ENCODE measurements at places on chromosomes 12 and 14.

DNA sequence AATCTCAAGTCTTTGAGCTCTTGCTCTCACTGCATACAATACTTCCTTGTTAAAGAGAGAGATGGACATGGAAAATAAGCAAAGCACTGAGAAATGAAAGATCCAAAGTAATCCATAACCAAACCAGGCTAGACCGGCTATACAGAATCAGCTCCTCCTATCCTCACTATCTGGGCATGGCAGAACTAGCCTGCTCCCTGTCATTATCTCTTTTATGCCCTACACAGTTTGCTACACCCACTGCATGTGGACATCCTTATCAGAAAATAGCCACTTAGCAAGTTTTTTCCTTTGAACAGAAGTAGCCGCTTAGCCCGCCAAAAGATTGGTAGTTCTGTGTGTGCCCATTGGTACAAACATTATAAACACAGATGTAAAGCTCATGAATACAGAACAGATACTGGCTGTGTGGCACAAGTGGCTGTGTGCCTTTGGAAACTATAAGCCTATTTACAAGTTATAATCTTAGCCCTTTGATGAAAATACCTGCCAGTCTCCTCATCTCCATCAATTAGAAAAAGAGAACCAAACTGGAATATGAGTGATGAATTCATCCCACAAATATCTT is 34.7 kb downstream of the SPTB start:
- peak; percentile 17 for DNase-seq

DNA sequence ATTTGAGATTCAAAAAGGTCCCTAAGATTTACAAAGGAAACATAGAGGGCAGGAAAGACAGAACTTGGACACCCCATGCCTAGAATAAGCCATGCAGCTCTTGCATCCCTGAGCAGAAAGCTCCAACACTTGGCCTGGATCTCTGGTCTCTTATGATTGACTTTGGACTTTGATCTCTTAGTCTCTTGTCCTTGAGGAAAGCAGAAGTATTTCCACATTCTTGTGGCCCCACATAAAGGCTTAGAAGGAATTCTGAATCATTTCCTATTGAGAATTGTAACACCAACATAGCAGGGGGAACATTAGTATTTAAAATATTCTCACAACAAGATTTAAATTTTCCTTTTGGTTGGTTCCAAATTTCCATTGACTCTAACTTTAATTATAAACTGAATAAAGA is 283.7 kb upstream of the PRKD1 start:
- no peak for DNase-seq

DNA sequence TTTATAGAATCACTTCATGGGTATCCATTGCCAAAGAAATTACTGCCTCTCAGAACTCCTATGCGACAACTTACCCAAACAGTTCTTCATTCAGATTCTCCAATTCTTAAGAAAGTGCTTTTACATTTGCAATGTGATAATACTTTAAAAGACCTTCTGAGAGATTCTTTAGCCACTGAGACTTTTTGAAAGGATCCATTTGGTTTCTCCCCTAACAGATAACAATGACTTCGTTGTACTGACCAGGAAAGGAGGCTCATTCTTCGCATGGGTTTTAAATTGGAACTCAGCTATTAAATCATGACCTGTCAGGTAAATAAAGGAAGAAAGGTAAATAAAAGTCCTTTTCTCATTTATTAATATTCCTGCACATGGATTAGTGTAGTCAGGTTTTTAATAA is 14.8 kb downstream of the ITPR2 start:
- no peak for DNase-seq

GRCh38 chr12:95004610-95005009 is 1.1 kb upstream of the NDUFA12 start:
- peak; percentile 43 for DNase-seq

GRCh38 chr14:23525611-23526010 is 26.0 kb downstream of the ZFHX2 start:
- no peak for DNase-seq

DNA sequence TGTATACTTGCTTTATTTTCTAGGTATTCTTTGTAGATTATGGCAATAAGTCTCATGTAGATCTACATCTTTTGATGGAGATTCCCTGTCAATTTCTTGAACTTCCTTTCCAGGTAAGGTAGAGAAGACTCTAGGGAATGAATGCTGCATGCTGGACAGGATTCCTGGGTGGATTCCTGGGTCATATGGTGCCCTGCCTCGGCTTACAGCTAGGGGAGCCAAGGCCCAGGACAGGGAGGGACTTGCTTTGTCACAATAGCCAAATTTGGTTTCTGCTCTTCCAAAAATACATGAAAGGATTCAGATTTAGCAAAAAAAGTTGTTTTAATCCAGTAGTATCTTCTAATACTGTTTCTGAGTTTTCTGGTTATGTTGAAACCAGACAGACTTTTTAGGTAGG is 59.5 kb upstream of the ASPG start:
- DNase-seq: no peak

DNA sequence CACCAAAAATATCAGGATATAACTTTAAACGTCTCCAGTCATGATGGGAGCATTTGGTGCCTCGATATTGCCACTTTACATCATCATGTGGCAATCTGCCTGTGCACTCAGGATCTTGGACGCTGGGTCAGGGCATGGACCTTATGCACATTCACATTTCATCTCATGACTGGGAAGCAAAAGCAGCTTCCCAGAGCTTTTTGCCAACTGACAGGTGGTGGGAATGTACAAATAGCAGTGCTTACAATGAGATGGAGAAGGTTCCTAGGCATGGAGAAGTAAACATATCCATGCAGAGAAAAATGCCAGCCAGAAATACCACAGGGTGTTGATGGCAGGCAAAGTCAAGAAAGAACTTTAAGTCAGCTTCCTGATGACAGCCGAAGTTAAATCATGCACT is 30.3 kb downstream of the EFCAB11 start:
- no peak for DNase-seq

- DNase-seq: no peak
These were observed 112.5 kb downstream of the CCER1 start for GRCh38 chr12:90842477-90842876.

DNA sequence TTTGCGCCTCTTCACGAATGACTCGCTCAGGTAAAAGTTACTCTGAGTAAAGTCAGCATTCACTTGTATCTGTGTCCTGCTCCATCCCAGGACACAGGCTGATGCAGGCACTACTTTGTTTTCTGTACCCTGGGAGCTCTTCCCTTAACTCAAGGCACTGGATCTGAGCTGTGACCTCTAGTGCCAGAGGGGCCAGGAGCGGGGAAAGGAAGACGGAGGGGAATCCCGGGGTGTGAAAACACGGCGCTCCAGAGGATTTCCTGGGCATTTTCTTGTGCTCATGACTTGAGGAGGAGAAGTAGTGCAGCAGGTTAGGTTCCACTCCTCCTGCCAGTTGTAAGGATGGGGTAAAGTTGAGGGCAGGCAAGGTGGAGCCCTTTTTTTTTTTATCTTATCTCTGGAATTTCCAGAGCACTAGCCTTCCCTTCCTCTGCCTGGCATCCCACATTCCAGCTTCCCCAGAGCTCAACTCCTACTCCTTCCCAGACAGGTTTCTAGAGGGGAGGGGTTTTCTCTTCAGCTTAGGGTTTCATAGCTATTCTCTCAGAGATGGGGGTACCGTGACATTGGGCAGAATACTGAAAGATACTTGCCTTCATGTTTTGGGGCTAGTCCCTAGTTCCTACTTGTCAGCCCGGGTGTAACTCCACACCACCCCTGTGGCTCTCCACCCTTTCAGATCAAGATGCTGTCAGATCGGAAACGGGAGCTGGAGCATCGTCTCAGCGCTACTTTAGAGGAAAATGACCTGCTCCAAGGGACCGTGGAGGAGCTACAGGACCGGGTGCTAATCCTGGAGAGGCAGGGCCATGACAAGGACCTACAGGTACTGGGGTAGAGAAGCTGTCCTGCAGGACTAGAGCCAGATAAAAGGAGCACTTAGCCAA is 52.3 kb downstream of the RAB35 start:
- DNase-seq: no peak

- no peak for DNase-seq
These were observed 423 bp downstream of the FGD6 start for GRCh38 chr12:95216711-95217376.

- DNase-seq: no peak
These were observed 22.6 kb downstream of the CCDC85C start for GRCh38 chr14:99581374-99581773.

DNA sequence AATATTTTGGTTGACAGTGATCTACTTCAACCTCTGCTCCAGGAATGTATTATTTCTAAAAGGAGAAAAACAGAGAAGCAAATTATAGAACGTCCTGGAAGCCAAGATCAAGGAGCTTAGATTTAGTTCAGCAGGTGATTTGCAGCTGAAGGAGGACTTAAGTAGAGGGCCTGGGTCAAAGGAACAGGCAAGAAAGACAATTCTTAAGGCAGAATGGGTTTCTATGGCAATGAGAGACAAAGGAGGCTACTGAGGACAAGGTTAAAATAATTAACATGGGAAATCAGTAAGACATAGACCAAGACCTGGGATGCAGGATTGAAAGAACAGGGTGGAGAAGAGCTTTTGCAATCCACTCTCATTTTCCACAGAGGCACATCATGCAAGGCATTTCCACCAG is 2.4 kb upstream of the SNW1 start:
- no peak for DNase-seq

DNA sequence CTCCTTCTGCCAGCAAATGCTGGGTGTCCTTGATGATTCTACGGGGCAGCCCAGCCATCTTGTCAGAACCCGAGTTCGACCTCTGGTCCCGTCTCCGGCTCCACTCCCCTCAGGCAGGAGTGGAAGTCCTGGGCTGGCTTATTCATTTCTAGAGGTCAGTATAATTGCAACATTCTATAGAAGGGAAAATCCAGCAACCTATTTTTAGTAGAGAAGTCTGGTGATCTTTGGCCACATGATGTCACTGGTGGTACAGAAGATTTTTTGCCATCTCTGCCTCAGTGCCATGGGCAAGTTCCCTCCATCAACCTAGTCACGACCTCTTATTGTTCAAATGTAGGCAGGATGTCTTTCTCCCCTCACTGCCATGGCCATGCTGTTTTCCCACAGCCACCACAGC is 22.4 kb downstream of the OR10G2 start:
- DNase-seq: no peak

GRCh38 chr12:120903412-120904196 is 554 bp downstream of the SPPL3 start:
- peak; percentile 30 for DNase-seq

DNA sequence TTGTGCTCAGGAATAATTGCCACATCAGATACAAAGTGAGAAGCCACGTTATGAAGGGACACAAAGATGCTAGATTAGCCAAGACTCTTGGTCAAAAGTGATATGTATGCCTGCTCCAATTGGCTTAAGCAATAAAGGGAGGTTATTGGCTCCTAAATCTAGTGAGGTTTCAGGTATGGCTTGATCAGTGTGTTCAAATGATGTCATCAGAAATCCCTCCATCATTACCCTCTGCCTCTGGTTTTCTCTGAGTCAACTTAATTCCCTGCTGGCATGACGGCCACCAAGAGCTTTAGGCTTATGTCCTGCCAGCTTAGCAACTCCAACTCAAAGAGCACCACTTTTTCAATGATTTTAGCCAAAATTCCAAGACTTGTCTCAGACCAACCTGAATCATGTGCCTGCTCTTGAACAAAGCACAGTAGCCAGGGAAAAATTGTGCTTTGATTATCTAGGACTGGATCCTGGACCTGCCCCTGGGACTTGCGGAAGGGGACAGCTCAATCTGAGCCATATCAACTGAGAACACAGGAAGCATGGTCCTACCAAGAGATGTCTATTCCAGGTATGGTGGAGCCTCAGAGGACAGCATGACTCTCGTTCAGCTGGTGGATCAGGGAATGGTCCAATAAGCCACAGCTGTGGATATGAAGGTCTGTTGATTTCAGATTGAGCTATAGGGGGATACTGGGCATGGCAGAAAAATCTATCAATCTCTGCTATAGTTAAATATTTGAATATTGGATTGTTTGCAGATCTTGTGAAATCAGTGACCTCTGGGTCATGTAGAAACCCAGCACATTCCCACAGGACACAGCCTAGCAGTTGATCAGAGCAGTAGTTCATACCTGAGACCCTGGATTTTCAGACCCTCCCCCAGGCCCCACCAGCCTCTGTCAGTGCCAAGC is 16.1 kb upstream of the P2RX7 start:
- DNase-seq: no peak

DNA sequence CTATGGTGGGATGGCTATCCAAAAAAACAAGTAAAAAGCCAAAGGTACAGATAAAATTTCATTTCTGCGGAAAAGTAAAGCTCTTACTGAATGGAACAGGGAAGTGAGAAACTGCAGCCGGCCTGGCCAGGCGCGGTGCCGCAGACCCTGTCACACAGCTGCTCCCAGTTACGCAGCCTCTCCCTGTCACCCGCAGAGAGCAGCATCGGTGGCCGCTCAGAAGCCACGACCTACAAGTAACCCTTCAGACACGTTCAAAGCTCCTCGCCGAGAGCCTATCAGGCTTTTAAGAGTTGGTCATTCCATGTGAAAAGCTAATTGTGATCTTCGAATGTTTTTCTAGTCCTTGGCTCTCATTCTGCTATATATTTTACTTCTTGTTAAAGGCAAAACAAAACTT is 11.0 kb upstream of the ANKLE2 start:
- DNase-seq: no peak
